Activated CD4-positive, alpha-beta T cell treated with anti-CD3 and anti-CD28 coated beads, Interleukin-2, Interleukin-4, amounts not matched to agents 100 ng/mL and 50 ng/mL, durations not matched to agents 16 hours and 8 hours (primary cell): ENCODE measurements at places on chromosomes 2 and 18.

- peak; percentile 84 for DNase-seq
These were observed at the start of gene BCL2L11 for GRCh38 chr2:111120253-111121027. BCL2L11 (plus strand) TSS chr2:111120914; CDS start chr2:111123746, 2,832 bp downstream.

DNA sequence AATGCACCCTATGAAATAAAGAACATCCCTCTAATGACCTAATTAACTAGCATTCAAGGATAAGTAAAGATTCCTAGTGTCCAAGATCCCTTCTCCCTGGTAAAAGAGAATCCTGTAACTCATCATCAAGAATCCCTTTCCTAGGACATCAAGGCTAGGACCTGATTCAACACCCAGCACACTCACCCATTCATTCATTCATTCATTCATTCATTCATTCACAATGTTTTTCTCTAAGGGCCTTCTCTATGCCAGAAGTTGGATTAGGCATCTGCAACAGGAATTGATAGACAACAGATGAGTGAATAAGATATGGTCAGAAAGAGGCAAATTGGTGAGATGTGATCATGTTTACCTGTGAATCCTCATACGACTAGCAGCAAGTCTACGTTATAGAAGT lies 126.8 kb downstream of the OSR1 start:
- DNase-seq: no peak

DNA sequence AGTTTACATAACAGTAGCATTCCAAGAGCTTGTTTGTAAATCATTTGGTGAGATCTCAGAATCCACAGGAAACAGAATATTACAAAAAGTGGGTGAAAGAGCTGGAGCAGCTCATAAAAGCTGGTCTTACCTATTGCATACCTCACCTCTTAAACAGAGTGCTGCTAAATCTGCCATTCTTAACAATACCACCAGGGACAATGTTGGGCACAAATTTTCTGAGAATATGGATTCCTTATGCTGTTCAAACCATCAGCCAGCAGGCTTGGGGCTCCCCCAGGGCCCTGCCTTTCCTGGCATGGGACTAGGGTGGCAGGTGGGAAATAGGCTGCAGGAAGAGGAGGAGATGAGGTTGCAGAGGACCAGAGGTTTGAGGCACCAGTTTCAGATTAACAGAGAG lies 55.6 kb downstream of the TGFA start:
- DNase-seq: no peak

- DNase-seq: no peak
These were observed 119.1 kb upstream of the RND3 start for GRCh38 chr2:150606380-150607060.

DNA sequence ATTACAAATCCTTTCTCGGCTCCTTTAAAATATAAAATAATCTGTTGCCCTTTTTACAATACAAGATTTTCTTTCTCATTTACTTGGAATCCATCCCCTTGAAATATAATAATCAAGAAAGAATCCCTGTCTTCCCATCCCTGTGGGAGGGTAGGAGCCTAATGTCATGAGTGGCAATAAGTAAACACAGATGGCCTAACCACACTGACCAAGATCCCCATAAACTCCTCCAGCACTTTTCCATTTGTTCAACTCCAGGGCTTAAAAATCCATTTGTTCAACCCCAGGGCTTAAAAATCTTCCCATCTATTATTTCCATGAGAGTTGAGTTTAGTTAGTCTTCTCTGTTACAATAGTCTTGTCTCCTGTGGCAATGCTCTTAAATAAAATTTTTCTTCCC lies 297.6 kb downstream of the CDH7 start:
- no peak for DNase-seq

- DNase-seq: peak; percentile 19
These were observed 96.9 kb upstream of the ZNF397 start for GRCh38 chr18:35143622-35144596.
